ENCODE measurements at places on chromosomes 2 and 18.
A peak's percentile ranks its signal among the peaks of the same experiment; 100 is the strongest.

DNA sequence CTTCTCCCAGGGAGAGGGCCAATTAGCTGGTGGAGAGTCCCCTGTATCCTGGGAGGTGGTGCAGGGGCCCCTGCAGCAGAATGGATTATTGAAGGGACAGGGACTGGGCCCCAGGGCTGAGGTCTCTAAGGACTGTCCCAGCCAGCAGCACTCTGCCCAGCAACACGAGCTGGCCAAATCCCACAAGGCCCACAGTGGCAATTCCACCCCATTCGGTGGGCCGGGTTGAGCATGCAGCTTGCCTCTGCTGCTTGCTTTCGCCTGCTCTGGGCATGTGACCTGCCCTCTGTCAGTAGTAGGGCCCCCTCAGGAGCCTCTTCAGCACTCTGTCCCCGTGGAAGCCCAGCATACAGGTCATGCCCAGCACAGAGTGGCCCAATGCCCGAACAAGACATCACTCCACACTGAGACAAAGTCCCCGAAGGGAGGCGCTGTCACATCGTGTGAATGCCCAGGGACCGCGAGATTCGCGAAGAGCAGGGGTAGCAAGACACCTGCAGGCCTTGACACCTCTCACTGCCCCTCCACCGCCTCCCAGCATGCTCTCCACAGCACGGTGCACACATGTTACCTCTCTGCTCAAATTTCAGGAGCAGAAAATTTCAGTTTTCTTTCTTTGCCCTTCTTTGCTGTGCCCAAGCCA is 65.4 kb downstream of the CRACDL start:
- DNase-seq, result no peak

GRCh38 chr18:32368170-32368569 is 102.5 kb downstream of the GAREM1 start:
- DNase-seq, result no peak

DNA sequence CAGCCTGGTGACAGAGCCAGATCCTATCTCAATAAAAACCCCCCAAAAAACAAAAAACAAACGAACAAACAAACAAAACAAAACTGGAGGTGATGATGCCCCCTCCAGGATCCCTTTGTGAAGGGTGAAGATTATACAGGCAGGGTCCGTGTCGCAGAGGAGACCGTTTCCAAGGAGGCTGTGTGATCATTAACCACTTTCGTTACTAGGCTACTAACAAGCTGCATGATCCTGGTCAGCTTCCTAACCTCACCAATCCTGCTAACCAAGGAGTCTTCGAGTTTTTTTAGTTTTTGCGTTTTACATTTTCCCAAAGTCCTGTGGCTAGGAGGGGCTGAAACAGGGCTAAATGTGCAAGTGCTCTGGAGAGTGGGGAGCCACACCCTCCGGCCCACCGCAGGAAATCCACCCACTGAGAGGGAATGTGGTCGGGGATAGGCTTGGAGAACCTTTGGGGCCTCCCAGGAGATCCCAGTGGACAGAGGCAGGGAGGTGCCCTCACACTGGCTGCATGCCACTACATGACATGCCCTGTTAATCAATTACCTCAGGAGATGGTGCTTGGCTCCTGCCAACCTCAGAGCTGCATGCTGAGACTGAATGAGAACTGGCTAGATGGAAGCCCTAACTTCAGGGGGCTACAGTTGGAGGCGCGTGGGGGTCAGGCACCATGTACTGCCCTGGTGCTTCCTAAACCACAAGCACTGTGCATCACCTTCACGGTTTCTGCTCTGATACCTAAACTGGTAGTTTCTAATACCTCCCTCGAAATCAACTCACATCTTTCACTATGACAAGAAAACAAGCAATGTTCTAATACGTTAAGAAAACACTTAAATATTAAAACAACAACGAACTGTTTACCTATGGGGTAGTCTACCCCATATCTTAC is 67.5 kb upstream of the RGPD5 start:
- DNase-seq, result no peak

DNA sequence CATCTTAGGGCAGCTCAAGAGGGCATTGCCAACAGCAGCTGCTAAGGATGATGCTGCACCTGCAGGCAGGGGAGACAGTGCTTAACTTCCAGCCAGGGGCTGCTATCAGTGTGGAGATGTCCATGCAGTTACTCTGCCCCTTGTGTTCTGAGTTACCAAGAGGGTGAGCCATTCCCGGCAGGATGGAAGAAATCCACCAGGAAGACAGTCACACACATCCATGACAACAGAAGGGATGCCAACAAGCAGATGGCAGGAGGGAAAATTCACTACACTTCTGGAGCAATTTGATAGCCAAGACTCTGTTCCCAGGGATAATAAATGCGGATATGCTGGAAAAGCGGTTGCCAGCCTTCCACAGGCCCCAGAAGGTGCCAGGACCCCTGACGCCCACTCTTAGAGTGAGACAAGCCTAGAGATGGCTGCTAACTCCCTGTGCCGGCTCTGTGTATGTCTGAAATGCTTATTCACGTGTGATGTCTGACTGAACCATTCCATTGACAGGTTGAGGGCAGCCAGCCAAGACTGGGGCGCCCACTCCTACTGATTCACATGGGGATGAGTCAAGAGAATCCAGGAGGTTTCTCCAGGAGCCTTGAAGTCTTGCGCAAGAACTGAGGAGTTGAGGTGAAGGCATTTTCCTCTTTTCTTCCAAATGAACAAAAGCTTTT is 24.5 kb downstream of the LOXHD1 start:
- DNase-seq, result no peak

DNA sequence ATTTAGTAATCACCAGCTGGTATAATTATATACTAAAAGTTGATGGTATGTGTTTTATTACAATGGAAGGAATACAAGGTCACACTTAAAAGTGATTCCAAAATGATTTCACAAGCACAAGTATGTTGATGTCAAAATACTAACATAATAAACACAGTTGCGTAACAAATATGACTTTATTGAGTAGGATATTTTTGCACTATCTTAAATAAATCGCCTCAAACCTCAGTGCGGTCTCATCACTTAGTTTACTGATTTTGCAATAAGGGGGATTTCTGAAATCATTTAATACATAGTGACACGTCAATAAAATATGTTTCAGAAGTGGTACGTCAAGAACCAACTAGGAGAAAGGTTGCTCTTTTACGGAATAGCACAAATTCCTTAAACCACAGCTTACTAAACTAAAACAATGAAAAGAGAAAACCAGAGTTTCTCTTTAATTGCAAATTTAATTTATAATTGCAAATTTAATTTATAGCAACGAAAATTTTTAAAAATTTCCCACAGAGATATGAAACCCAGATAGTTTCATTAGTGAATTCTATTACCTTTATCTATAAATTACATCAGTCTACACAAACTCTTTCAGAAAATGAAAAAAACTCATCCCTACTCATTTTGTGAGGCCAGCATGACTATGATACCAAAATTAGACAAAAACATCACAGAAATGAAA is 304.0 kb upstream of the REG3G start:
- DNase-seq, result no peak

- peak; percentile 47 for DNase-seq
Measured at GRCh38 chr2:111135910-111136297, 15.2 kb downstream of the BCL2L11 start.

- no peak for DNase-seq
Measured at GRCh38 chr2:175883586-175884194, 118.4 kb downstream of the LNPK start.

DNA sequence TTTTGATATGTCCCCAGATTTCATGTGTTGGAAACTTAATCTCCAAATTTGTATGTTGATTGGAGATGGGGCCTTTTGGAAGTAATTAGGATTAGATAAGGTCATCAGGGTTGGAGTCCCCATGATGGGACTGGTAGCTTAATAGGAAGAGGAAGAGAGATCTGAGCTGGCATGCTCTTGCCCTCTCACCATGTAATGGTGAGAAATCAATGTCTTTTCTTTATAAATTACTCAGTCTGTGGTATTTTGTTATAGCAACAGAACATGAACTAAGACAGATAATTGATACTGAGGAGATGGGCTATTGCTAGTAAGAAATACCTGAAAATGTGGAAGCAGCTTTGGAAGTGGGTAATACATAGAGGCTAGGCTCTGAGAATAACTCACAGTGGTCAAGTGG is 48.0 kb downstream of the CDC42EP3 start:
- DNase-seq, result no peak

DNA sequence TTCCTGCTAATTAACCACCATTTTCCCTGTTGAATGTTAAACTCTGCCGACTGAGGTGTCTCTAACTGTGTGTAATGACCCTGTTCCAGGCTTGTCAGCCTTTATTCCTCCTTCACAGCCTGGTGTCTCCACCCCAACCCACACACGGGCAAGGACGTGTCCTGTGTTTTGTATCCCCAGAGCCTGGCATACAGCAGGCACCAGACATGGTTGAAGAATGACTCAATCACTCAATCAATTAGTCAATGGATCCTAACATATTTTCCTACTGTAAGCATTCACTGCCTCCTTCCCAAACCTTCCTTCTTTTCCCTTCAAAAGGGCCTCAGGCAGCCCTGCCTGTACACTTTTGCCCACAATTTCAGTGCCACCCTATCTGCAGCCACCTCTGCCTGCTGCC is 2.7 kb upstream of the TNS1 start:
- no peak for DNase-seq

GRCh38 chr2:143952536-143952935 is 567.4 kb downstream of the ZEB2 start:
- no peak for DNase-seq

- DNase-seq, result no peak
Measured at GRCh38 chr18:53135654-53136053, 795.7 kb downstream of the DCC start.

- DNase-seq, result no peak
Measured at GRCh38 chr18:77067291-77068061, 65.1 kb downstream of the MBP start.

GRCh38 chr18:65035701-65036100 is 715.1 kb upstream of the CDH7 start:
- DNase-seq, result no peak

DNA sequence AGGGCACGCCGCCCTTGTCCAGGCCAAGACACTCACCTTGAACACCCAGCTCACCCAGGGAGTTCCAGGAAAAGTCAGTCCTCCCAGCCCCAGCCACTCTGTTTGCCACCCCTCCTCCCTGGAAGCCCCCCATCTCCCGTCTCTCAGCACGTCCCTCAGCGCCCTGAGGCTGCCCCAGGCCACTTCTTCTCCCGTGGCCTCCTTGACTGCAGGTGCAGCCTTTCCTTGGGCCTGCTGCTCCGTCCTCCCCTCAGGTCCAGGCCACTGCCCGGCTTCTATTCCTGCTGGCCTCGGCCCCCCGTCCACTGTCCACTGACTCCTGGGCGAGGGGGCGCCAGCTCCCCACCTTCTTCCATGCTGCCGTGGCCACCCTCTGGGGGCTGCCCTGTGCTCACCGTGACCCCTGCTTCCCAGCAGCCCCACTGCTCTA is 239.1 kb downstream of the HDAC4 start:
- no peak for DNase-seq

DNA sequence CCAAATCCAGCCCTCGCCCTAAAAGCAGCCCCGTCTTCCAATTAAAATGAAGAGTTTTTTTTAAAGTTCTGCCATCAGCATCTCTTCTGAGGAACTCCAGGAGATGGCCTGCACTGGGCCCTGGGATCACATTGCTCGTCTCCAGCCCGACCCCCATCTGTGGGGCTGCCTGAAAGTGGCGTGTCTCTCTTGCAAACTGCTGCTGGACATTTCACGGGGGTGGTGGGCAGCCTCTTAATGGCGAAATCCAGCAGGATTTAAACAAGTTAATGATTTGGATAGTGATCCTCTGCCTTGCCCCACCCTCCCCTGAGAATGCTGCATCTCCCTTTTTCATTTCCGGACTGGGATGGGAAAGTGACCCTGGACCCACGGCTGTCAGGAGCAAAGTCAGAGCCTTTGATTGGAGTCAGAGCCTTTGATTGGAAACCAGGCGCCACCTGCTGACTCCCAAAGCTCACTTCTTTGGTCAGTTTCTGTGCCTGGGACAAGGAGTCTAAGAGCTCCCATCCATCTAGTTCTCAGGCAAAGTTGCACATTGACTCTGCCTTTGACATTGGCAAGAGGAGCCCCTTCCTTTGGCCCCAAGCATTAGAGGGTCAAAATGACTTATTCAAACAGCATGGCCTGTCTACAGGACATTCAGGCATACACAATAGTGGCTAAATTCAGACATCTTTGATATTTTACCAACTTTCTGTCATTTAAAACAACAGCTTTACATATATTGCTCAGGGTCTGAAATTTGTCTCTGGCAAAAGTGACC is 155.2 kb downstream of the SH3BP4 start:
- peak; percentile 77 for DNase-seq

GRCh38 chr2:177056481-177056929 is 156.1 kb upstream of the HNRNPA3 start:
- no peak for DNase-seq

DNA sequence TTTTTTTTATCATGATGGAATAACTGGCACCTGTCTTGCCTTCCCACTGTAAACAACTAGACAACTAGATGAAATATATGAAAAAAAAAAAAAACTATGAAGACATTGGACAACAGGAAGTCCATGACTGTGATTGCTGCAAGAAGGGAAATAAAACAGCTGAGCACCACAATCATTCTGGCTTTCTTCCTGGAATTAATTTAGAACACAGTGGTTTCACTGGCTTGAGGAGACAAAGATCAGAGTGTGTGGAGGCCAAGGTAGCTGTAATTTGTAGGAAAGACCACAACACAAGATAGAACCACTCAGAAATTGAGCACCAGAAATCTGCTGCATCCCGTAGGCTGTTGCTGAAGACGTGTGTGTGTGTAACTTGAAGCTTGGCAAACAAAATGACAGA is 121.1 kb upstream of the PID1 start:
- DNase-seq, result no peak

GRCh38 chr2:217864963-217865772 is 137.6 kb downstream of the TNS1 start:
- DNase-seq, result no peak

- DNase-seq, result no peak
Measured at GRCh38 chr2:30633039-30633438, 174.2 kb downstream of the CAPN13 start.

GRCh38 chr18:50312296-50313030 is 25.0 kb upstream of the CXXC1 start:
- DNase-seq, result no peak

- peak; percentile 85 for DNase-seq
Measured at GRCh38 chr18:13218368-13218991, at the start of gene LDLRAD4. Gene LDLRAD4 (plus strand): TSS chr18:13218760.

- DNase-seq, result no peak
Measured at GRCh38 chr2:70615222-70615621, 61.6 kb upstream of the TGFA start.

DNA sequence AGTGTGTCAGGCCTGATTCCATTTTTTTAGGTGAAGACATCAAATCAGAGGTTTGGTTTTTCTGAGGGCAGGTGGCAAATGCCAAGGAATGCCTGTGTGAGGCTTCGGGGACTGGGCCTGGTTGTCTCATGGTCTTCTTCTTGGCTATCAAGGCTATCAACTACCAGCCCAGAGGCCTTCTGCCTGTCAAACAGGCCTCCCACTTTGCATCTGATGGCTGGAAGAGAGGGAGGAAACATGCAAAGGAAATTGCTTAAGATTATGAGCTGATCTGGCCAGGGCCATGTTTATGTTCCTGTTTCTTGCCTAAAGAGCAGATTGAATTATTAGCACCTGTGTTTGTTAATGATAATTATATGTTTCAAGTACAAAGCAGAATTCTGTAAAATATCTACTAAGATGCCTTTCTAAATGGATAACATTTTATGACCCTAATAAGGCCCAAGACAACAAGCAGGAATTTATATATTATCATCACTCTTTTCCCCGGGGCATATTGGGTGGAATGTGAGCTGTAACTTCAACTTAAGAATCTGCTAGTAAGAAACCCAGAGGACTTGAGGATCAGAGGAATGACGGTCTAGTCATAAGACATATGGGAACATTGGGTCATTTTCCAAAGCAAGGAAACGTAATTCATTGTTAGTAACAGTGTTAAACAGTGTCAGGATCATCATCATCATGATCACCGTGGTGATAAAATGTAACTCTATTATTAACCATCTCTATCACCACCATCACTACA is 123.2 kb downstream of the LYPD6B start:
- no peak for DNase-seq

All from D341Med (cell line).